ENCODE measurements at places on chromosomes 2 and 18. TPM values are rescaled to one million over a fixed set of nuclear protein-coding genes. Genes with fewer than 3 reads are reported as not detected.

The MC5R gene
- 0.54 TPM for total RNA-seq

The IGFBP5 gene
- total RNA-seq = 3.6 TPM

DNA sequence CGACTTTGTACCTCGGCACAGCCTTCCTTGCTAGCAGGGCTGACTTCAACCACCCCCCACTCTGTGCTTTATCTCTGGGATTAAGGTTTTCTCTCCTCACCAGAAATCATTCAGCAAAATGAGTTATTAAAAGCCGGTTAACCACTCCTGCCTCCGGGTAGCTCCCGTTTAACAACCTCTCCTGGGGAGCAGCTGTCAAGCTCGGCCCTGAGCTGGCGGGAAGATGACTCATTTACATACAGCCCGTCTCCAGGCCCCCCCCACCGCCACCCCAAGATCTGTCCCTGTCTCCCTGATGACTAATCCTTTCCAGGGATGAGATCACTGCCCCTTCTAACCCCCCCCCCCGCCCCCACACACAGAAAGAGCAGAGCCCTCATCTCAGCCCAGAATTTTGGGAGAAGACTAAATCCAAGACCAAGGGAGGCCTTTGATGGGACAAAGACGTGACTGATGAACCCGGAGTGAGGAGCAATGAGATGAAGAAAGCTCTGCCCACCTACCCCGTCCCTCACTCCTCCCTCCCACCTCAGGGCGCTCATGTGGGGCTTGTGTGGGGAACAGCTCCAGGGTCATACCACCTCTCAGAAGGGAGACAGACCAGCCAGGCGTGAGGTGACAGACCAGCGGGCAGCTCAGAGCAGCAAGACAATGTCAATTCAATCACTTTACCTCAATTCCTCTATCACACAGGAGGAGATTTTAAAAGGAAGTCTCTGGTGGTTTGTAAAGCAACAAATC, 131.4 kb downstream of the MSH2 start:
- H3K4me3 ChIP-seq = no peak overlapping the region
- peaks cover 56% of the 10 kb centered on the region for H3K36me3 ChIP-seq
- H3K4me1 ChIP-seq = peaks cover 17% of the 10 kb centered on the region
- H3K27me3 ChIP-seq = no peaks in the 10 kb centered on the region
- peak; percentile 69 for DNase-seq
- H3K27ac ChIP-seq = peak overlapping the region; percentile 51

DNA sequence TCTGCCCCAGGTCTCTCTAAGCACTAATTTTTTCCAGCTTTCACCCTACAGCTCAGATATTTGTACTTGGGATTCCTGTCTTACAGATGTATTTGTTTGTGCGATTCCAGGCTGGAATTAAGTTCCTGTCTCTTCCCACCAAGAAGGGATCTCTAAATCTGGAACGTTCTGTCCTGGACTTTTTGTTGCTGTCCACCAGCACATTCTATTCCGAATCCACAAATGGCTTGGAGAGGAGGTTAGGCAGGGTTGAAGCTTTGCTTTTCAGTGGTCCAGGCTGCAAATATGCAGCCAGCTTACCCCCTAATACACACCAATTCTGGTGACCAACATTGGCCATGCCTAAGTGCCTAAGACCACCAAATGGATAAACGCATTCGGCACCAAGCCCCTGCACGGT, 315.0 kb downstream of the TNS1 start:
- no peak overlapping the region for H3K4me3 ChIP-seq
- H3K27ac ChIP-seq = no peak overlapping the region
- DNase-seq = peak; percentile 15
- peaks cover 31% of the 10 kb centered on the region for H3K4me1 ChIP-seq

- peaks cover 25% of the 10 kb centered on the region for H3K36me3 ChIP-seq
- H3K4me3 ChIP-seq = peak overlapping the region; percentile 85
- peak; percentile 81 for DNase-seq
- H3K4me1 ChIP-seq = no peaks in the 10 kb centered on the region
Observed at GRCh38 chr2:95158891-95159619, 593 bp downstream of the ZNF514 start.

Measured in endodermal cell (in vitro differentiated cells).